Activated CD8-positive, alpha-beta memory T cell treated with anti-CD3 and anti-CD28 coated beads for 48 hours (primary cell): ENCODE measurements at places on chromosomes 4 and X.

DNA sequence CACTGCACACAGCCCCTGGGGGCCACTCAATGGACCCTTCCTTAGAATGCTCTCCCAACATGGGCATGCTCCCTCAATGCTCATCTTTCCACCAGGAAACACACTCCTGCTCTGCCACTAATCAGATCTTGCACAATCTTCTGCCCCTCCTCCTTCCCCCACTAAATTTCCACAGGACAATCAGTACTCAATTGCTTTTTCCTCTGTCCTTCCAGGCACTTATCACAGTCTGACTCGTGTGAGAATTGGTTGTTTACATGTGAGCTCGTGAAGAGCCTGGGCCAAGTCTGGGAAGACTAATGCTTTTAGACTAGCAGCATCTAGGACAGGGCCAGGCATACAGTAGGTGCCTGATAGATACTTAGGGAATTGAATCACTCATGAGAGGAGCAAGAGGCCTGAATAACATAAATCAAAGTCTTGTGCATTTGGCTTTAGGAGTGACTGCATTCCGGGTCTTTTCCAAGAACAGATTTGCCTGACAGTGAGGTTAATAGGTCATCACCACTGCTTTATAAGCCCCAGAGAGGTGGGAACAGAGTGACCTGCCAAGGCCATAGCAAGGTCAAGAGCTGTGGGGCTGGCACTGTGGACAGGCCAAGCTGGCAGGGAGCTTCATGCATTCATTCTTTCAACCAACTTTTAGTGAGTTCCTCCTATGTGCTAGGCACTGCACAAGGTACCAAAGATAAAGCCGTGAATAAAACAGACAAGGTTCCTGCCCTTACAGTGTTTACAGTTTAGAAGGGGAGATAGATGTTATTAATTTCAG, 55.0 kb downstream of the PRPS1 start:
- no peak for DNase-seq

DNA sequence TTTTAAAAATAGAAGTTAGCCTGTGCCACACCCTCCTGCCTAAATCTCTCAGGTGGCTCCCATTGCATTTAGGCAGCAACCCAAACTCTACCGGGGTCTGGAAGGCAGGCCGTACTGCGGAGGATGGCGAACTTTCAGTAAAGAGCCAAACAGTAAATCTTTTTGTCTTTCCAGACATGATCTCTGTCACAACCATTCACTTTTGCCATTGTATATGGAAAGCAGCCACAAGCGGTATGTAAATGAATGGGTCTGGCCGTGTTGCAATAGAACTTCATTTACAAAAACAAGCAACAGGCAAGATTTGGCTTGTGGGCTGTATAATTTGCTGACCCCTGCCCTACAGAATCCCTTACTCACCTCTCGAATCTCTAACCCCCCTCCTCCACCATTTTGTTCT, 3.3 kb downstream of the RADX start:
- no peak for DNase-seq

DNA sequence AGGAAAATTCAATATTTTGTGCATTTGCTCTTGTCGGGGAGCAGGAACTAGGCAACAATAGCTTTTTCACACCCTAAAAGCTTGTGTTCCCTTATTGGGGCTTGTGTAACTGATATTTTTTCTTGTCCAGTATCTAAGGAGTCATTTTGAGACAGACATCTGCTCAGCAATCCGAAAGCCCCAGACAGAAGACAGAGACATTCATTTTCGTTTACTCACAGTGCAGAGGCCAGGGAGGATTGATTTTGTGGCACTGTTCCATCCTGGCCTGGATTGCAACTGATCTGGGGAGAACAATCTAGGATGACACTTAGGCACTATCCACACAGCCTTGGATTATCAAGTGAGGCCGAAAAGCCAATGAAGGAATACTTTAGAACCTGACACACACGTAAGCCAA, 27.4 kb upstream of the PLAC1 start:
- no peak for DNase-seq

DNA sequence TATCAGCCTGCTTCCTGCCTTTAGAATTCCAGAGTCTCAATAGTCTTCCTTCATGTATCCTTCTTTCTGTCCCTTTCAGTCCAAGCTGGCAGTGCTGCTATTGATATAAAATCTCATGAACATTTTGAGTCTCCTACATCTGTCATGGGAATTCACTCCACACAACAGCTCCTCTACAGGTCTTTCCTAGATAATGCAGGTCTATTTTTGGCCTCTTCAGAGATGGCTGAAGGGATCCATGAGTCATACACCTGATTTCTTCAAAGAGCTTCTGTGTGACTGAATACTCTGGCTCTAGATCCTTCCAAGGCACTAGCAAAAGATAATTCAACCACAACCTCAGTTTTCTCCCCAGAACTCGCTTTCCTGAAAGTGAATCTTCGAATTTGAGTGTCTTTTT, 115.4 kb downstream of the STPG2 start:
- DNase-seq = no peak

DNA sequence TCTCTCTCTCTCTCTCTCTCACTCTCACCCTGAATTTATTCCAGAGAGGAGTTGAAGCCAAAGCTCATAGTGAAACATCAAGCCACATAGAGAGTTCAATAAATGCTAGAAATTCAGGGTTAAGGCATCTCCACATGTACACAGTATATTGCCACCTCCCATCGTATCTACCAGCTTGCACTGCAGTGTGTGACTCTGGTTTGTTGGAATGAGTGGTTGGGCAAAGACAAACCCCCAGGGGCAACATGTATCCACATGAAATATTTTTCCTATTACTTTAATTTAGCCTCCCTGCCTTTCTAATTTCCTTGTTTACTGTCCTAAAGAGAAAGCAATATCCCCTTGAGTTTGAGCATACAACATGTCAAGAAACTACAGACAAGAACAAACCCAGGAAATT, 247.3 kb downstream of the SPATA18 start:
- no peak for DNase-seq

GRCh38 chr4:183297675-183298074, 22.4 kb downstream of the CLDN22 start:
- no peak for DNase-seq

DNA sequence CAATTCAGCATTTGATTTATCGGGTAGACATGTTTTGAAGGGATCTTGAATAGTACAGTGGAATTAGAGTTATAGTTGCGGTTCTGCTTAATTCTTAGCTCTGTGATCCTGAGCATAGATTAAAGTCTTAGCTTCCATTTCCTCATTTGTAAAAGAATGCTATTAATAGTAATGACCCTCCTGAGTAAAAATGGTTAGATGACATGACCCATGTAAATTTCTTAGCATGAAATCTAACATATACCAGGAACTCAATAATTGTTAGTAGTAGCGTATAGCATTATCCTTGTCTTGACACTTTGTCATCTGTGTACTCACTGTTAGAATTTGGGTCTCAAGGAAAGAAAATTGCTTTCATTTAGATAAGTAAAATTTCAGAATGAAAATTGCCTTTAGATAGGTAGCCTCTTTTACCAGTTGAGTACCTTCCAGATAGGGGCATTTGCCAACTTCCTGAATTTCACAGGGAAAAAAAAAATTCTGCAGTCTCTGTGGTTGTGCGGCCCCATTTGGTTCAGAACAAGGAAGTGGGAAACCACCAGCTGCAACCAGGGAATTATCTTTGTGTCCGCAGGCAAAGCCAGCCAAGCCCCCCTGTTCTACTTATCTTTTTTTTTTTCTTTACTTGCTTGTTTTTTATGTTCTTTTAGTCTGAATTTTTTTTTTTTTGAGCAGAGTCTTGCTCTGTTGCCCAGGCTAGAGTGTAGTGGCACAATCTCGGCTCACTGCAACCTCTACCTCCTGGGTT, 86.9 kb downstream of the TMEM164 start:
- DNase-seq = no peak

DNA sequence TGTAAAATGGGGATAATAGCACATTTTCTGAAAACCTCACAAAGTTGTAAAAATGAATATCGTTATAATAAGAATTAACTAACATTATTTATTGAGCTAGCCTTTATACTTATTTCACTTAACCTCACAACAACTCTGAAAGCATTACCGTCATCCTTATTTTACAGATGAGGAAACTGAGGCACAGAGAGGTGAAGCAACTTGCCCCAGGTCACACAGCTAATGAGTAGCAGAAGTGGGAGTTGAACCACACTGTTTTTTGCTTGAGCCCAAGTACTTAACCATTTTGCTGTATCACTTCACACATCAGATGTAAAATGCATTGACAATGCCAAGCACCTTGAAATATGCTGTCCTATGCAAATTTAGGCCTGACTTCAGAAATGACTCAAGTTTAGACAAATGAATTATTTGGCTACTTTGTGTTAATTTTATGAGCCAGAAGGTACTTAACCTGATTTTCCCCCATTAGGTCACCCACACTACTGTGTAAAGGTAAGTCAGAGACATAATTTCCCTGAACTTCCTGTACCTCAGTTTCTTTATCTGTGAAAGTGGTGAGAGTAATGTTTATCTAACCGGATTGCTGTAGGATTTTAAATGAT, 23.1 kb downstream of the CD40LG start:
- no peak for DNase-seq

- DNase-seq = no peak
Measured at GRCh38 chr4:53098681-53099121, 236.6 kb downstream of the RASL11B start.

DNA sequence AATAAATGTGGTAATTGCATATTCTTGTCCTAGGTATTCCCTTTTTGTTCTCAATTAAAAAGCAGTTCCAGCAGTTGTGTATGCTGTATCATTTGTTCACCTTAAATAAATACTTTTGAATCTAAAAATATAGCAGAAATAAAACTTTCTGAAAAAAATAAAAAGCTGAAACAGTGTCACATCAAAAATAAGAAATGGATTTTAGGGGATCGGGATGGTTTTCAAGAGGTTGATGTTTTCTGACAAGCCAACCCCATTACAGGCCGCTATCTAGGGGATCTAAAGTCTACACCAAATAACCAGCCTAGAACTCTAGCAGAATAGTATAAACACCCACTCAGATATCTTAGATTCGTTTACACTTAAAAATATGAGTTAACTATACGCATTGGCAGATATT, 95.4 kb upstream of the MAML3 start:
- no peak for DNase-seq

DNA sequence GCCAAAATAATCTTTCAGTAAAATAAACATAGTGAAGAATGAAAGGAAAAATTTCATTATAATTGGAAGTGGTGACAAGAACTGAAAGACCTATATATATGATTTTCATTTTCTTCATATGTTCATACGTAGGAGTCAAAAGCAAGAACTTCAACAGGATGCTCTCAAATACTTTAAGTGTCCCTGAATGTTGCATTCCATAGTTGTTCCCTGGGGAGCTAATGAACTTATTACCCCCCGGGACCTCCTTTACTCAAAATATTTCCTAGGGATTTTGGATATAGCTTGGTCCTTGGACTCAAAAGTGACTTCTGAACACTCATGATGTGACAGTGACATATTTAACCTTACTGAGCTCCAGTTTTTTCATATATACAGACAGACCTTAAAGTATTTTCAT, 44.9 kb upstream of the NDST4 start:
- DNase-seq = no peak

DNA sequence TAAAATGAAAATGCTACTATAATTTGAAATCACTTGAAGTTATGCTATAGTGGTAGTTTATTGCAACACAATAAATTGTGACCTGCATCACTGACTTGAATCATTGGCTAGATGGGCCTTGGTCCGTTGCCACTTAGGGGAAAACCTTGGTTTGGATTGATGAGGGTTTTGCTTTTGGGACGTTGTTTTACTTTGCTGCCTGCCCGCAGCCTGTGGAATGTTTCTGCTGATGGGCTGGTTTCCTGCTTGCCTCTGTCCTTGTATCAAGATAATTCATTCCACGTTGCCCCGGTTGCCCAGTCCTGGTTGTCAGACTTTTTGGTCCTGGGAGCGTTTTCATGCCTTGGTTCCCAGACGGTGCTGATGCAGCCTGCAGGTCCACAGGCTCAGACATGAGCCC, 18.3 kb downstream of the HADH start:
- DNase-seq = no peak

GRCh38 chr4:111802191-111802590, 343.1 kb upstream of the FAM241A start:
- no peak for DNase-seq

DNA sequence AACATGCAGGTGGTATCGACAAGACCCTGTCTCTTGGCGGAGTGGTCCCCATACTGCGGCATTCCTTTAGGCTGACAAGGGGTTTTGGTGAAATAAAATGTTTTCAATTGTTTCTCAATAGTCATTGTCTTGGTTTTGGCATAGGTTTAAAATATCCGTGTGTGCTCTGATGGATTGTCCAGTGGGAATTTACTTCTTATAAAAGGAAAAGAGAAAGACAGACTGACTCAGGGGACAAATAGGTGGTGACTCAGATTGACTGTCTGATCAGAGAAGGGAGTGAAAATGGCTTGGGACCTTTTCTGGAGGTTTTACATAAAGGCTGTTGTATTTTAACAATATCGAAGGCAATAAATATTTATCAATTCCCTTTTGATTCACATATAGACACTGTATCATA, 129.8 kb downstream of the SORBS2 start:
- no peak for DNase-seq

DNA sequence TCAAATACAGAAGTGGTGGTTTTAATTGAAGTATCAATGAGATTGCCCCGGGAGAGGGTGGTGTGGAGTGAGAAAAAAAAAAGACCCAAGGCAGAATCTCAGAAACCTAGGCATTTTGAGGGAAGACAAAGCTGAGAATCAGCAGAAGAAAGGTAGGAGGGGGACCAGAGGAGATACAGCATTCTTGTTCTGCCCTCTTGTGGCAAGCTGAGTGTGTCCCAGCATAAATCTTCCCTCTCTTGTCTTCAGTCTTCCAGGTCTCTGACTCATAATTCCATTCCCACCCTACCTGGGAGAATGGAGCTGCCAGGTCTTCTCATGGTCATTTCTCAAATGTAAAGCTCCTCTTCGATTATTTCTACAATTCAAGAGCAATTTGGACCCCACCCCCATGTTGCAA, 32.7 kb upstream of the MAGED1 start:
- DNase-seq = no peak

- DNase-seq = no peak
Measured at GRCh38 chrX:69116077-69116476, 49.2 kb downstream of the PJA1 start.

- no peak for DNase-seq
Measured at GRCh38 chrX:150476164-150476699, 92.2 kb upstream of the MTM1 start.

DNA sequence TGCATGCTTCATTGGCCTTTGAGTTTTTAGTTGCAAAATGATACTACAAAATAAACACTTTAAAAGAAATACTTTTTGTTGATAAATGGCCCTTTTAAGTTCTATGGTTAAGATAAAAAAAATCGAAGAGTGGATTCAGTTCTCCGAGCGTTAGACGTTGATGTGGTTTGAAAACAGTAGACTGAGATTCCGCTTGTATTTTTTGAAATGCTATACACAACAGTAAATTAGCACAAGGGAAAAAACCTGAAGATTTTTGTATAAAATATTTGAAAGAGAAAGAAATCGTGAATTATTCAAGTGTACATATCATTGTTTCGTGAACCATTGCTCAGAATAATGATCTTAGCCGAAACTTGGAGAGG, 1.4 kb downstream of the BMP2K start:
- no peak for DNase-seq

DNA sequence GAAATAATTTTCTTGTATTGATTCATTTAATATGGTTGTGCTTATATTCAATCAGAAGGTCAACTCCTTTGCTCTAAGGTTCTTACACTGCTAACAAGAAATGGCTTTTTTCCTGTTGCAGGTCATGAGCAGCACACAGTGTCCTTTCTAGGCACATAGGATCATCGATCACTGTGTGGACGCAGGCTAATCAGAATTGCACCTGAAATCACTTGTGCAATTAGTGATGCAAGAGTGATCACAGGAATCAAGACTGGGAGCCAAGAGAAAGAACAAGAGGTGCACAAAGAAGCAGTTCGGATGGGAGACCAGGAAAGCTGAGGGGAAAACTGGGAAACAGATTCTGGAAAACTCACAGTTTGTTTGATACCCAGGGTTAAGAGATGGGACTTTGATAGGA, 21.1 kb downstream of the TDO2 start:
- no peak for DNase-seq
